ENCODE measurements at places on chromosomes 3 and 15. TPM values are rescaled to one million over a fixed set of nuclear protein-coding genes. Genes with fewer than 3 reads are reported as not detected.

Gene P2RY14
- total RNA-seq: 3.3 TPM

DNA sequence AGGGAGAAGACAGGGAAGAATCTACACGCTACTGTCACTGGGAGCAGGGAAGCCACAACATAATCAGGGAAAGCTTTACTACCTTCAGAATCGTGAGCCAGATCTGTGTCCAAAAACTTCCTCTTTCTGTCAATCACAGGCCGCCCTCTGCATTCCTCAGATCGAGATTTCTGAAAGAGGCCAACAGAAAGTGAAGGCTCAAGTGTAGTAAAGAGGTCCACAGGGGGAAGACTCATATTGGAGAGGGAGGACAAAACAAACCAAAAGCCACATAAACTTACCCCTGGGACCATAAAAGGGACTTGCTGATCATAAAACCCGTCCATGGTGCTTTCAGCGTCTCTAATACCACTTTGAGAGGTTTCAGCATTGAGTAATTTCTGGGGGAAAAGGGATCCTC is 3.3 kb downstream of the ETV5 start:
- DNase-seq: no peak

GRCh38 chr15:49842031-49842730 is 221.3 kb downstream of the DTWD1 start:
- DNase-seq: no peak

- no peak for DNase-seq
Observed at GRCh38 chr3:171865191-171865865, 22.2 kb downstream of the TMEM212 start.

- no peak for DNase-seq
Observed at GRCh38 chr3:73326396-73326795, 264.9 kb downstream of the EBLN2 start.

DNA sequence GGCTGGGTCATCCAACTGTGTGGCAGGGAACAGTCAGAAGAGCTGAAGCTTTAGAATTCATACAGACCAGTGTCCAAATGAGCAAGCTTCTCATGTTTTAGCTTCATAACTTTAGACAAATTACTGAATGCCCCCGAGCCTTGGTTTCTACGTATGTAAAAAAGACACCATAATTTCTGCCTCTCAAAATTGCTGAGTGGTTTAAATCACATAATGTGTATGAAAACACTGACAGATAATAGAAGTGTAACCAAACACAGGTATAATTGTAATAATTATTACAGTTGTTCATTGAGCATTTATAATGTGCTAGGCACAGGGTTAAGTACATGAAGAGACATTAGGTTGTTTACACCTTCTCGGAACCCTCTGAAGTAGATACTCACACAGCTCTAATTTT is 207.2 kb downstream of the IGSF11 start:
- no peak for DNase-seq

DNA sequence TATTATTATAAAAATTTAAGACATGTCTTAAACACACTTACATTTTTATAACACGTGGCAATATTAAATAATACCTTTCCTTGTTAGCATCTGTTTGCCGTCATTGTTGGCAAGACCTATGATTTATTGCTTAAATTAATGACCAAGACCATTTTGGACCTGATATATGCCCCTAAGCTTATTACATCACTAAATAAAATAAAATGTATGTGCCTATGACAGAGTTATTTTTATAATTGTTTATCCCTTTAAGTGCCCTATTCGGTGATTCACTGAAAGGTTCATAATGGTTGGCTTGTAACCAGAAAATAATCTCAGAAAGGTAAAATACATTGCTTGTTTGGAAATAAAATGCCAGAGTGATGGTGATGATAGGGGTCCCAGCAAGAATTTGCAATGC is 17.5 kb downstream of the CDIN1 start:
- no peak for DNase-seq
